ENCODE measurements at places on chromosomes 1 and 21. TPM values are rescaled to one million over a fixed set of nuclear protein-coding genes. Genes with fewer than 3 reads are reported as not detected.

FAM167B gene
- polyA plus RNA-seq = not detected

KMO gene
- polyA plus RNA-seq = 6.4 TPM

ADORA1 gene
- polyA plus RNA-seq = not detected

ELAPOR1 gene
- 0.25 TPM for polyA plus RNA-seq

TEX38 gene
- polyA plus RNA-seq = not detected

DAB1 gene
- polyA plus RNA-seq = not detected

ANKRD65 gene
- 0.04 TPM for polyA plus RNA-seq

KIF1B gene
- 3.2 TPM for polyA plus RNA-seq

CFHR5 gene
- not detected for polyA plus RNA-seq

RNF186 gene
- polyA plus RNA-seq = not detected

NBPF6 gene
- polyA plus RNA-seq = not detected

FAM163A gene
- polyA plus RNA-seq = not detected

ERG gene
- 0.22 TPM for polyA plus RNA-seq

ZBTB8B gene
- not detected for polyA plus RNA-seq

IL12RB2 gene
- not detected for polyA plus RNA-seq

All from CD14-positive monocyte (primary cell).